ENCODE measurements at places on chromosomes 7 and 10.
A peak's percentile ranks its signal among the peaks of the same experiment; 100 is the strongest.

DNA sequence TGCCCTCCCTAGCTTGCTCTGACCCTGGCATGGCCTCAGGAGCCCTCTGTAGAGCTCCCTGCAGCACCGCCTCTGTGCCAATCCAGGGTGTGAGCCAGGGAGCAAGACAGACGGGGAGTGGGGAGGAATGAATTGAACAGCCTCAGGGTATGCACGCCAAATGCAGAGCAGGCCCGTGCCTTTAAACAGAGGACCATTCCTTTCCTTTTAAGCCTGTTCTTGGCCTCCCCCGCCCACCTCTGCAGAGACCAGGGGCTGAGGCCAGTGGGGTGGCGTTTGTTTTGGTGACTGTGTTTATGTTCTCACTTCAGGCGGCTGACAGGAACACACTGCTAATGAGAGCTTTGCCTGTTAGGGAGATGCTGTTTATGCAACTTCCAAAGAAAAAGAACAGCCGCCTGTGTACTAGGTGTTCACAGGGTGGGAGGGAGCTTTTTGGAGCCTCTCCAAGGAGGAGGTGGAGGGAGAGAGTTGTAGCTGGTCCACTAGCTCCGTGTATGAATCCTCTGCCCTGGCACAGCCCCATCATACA is 528.1 kb upstream of the DPP6 start:
- peak; percentile 75 for DNase-seq

GRCh38 chr10:100970914-100971811 is 1.9 kb downstream of the SEMA4G start:
- peak; percentile 73 for DNase-seq

GRCh38 chr7:209906-210305 is 17.5 kb downstream of the FAM20C start:
- no peak for DNase-seq

- DNase-seq, result no peak
Measured at GRCh38 chr7:106339513-106340246, 54.9 kb upstream of the NAMPT start.

DNA sequence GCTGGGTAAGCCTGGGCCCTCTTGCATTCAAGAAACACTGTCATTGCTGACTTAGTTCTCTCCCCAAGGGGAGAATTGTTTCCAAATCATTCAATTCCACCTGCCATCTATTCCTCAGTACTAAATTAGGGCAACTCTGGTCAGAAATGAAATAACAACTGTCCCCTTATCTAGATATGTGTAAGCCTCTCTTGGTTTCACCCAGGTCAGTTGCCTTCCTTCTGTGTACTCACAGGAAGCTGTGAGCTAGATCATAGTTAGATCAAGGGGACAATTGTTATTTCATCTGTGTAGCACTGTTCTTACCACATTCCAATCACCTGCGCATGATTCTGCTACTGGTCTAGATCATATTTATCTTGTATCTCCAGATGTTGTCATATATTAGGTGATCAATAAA is 483.0 kb upstream of the SORCS1 start:
- no peak for DNase-seq

GRCh38 chr7:50355817-50356178 is 51.3 kb downstream of the IKZF1 start:
- no peak for DNase-seq

GRCh38 chr10:5545011-5545410 is 20.2 kb downstream of the CALML3 start:
- DNase-seq, result peak; percentile 28

DNA sequence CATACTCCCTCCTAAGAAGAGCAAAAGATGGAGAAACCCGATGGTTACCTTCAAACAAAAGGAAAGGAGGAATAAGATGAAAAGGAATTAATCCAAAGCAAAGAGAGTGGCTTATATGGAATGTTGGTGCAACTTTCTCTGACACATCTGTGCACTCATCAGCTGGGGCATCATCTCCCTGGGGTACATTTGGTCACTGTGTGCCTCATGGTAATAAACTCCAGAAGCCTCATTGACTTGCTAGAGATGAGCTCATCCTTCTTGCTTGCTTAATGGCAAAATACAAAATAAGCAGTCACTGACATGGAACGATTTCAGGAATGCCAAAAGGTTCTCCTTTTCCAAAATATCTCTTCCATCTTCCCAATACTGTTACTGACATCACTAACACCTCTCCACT is 22.5 kb downstream of the CAV1 start:
- DNase-seq, result no peak

DNA sequence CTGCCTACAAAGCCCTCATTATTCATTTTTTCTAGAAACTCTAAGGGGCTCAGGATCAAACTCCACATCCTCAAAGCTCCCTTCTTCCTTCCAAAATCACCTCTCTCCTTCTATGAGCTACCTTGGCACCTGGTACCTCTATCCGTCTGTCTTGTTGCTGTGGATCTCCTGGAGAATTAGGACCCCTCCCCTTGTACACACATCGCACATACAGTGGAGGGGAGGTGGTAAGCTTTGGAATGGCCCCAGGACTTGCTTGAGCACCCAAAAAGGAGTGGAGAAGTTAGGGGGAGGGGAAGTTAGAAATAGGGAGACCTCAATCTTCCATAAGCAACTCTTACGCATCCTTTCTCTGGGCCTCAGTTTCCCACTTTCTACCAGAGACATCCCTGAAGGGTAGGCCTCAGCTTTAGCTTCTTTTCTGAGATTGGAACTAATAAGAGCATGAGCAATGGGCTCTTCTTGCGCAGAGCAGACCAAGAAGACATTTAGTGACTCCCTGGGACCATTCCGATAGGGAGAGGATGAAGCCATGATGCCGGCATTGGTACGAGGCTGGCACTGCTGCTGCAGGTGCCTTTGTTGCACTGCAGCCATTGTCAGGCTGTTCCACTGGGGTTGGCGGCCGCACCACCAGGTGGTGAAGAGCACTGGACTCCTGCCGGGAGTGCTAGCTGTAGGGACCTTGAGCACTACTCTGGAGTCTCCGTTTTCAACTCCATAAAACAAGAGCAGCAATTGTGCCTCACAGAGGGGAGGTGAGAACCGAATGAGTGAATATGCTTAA is 4.5 kb downstream of the CYP26C1 start:
- DNase-seq, result no peak

GRCh38 chr7:123562121-123562520 is 4.5 kb upstream of the NDUFA5 start:
- DNase-seq, result no peak

GRCh38 chr10:74433993-74434392 is 283.0 kb downstream of the ADK start:
- DNase-seq, result no peak

GRCh38 chr10:3951993-3952392 is 167.0 kb upstream of the KLF6 start:
- DNase-seq, result no peak

DNA sequence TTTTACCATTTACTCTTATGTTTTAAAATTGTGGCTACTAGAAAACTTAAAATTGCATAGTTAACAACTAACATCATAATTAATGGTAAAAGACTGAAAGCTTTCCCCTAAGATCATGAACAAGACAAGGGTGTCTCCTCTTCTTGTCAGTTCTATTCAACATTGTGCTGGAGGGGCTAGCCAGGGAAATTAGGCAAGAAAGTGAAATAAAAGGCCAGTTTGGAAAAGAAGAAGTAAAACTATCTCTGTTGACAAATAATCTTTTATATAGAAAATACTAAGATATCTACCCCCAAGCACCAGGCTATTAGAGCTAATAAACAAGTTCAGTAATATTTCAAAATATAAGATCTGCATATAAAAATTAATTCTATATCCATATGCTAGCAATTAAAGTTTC is 46.9 kb upstream of the MXI1 start:
- no peak for DNase-seq

DNA sequence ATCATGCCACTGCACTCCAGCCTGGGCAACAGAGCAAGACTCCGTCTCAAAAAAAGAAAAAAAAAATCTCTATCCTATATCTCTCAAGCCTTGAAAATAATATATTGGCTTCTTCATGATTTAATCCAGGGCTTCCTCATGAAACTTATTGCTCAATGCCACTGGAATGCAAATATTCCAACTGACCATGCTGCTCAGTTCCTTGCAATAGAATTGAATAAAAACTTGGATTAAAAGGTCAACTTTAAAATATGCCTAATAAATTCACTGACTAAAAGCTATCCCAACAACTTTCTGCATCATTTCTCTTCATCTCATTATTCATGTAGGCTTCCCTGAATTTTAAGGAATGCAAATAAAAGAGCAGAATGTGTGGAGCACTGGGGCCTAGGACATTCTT is 42.1 kb upstream of the NOBOX start:
- no peak for DNase-seq

- DNase-seq, result no peak
Measured at GRCh38 chr7:110153222-110153621, 937.7 kb upstream of the LRRN3 start.

DNA sequence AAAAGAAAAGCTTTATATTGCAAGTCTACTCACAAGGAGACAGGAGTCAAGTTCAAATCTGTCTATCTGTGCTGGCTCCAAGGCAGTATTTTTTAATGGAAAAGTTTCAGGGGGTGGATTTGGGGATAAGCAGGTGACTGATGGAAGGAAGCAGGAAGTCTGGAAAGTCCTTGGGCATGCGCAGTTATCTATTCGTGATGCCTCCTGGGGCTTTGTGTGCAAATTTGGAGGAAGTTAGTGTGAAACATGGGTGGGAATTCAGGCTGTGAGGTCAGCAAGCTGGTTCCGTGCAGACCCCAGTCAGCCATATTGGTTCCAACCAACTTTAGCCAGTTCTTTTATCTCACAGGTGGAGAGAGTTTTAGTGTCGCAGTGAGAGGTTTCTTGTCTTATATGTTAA is 140.0 kb downstream of the FRMD4A start:
- DNase-seq, result no peak

GRCh38 chr10:113004069-113004618 is 54.1 kb downstream of the TCF7L2 start:
- no peak for DNase-seq

DNA sequence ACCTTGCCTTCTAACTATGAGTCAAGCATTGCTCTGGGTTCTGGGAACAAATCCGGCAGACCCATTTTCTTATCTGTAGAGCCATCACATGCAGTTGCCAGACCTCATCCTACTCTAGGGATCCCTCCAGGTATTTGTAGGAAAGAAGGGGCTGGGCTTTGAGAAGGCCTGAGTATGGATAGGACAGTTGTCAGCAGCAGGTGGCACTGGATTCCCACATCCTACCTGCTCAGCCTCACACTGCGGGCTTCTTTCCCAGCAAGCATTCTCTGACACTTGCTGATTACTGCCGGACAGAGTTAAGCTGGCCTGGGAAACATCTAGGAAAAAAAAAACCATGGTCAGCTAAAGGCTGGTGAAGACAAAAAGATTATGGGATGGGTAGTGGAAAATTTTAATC is 224.1 kb downstream of the CCSER2 start:
- no peak for DNase-seq

GRCh38 chr10:61899997-61900828 is 1.3 kb upstream of the ARID5B start:
- DNase-seq, result peak; percentile 78

GRCh38 chr7:13032084-13032483 is 344.7 kb downstream of the ARL4A start:
- DNase-seq, result no peak

GRCh38 chr10:61975391-61975932 is 74.0 kb downstream of the ARID5B start:
- DNase-seq, result no peak

DNA sequence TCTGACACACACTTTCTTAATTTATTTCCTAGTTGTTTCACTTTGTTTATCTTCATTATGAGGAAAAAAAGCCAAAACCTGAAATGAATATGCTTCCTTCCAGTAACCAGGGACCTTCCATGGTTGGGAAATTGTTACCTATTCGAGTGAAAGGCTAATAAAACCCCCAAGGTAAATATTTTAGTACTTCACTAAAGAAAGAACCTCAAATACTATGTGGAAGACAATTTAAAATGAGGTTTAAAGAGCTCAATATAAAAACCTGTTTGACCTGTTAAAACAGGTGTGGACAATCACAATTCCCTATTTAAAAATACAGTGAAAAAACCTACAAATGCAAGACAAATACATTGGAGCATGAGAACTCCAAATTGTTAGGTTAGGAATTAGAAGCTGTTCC is 192.6 kb downstream of the CFTR start:
- DNase-seq, result no peak

- no peak for DNase-seq
Measured at GRCh38 chr10:506451-507354, 182.8 kb downstream of the DIP2C start.

- peak; percentile 15 for DNase-seq
Measured at GRCh38 chr7:387132-388022, 97.4 kb downstream of the FOXL3 start.

DNA sequence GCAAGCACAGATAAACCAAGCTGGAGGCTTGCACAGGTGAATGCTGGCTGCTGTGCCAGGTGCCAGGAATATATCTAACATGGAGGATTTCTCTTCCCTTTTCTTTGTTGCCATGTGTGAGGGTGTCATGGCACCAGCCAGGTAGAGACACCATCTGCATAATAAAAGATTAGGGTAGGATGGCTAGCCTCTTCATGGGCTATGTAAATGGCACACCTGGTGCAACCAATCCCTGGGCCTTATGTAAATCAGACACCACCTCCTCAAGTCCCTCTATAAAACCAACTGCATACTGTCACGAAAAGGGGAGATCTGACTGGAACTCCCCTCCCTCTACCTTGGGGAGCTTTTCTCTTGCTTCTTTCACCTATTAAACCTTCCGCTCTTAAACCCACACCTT is 322.5 kb upstream of the POM121L12 start:
- DNase-seq, result no peak

DNA sequence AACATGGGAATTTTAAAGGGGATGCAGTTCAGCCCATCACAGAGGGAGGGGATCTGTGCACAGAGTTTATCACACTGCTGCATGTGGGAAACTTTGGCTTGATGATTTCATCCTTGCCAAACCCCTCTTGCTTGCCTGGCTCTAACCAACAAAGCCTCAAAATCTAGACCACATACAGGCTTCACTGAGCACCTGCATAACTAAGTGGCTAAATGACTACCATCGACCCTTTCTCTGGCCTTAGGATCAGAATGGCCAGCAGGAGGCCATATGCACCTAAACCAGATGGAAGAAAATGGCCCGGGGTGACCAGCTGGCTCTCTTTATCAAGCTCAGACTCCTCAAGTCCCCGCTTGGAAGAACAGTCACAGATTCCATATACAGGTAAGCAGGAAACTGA is 15.6 kb upstream of the ZNF25 start:
- no peak for DNase-seq

GRCh38 chr7:129845178-129845971 is 107.4 kb downstream of the UBE2H start:
- DNase-seq, result no peak

GRCh38 chr10:9198611-9199010 is 1144.1 kb downstream of the GATA3 start:
- no peak for DNase-seq
